ENCODE measurements at places on chromosomes 3 and 15. TPM values are rescaled to one million over a fixed set of nuclear protein-coding genes. Genes with fewer than 3 reads are reported as not detected.

TRPM1 gene
- not detected for total RNA-seq

GRCh38 chr3:13122081-13123012 is 49.1 kb upstream of the IQSEC1 start:
- DNase-seq, result no peak

CYP19A1 gene
- total RNA-seq, result not detected

GRCh38 chr15:89121414-89121813 is 33.2 kb downstream of the ABHD2 start:
- DNase-seq, result no peak
